Effector memory CD8-positive, alpha-beta T cell (primary cell): ENCODE measurements at places on chromosomes 13 and 19.

GRCh38 chr19:2877398-2878331, 10.5 kb downstream of the ZNF556 start:
- DNase-seq, result no peak

DNA sequence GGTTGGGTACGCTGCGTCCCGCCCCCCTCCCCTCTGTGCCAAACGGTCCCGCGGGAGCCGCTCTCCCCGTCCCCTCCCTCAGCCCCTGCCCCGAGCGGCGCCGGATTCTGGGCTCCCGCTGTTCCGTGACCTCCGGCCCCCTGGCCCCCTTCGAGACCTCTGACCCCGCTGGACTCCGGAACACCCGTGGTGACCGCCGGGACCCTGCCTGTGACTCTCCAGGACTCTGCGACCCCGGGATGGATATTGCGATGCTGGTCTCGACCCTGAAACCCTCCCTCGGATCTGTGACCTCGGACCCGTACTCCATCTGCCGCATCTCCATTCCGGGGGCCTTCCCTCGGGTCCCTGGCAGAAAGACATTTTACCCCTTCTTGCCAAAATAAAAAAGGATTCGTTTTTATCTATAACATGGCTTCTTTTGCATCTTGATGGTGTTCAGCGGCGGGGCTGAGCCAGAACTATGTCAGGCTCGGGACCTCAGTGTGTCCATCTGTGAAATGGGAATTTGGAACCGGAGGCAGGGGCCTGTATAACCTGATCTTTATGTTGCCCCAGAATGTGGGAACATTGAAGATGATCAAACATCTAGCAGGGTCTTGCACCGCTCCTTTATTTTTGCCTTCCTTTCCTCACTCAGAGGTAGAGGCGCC, 654 bp upstream of the MEGF8 start:
- no peak for DNase-seq

DNA sequence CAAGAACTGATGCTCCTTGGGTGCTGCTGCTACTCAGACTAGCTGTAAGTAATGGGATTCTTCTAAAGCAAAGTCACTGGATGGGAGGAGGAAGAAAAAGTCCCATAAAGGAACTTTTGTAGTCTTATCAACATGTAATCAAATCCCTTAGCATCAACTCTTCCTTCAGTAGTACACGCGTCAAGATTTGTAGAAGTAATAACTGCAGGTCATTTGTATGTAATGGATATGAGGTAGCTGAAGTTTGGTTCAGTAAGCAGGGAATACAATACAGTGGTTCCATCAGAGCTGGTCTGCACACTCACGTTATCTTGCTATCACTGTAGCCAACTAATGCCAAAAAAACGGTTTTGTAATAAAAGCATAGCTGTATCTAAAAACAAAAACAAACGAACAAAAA, 72.4 kb upstream of the ZDHHC20 start:
- DNase-seq, result no peak

DNA sequence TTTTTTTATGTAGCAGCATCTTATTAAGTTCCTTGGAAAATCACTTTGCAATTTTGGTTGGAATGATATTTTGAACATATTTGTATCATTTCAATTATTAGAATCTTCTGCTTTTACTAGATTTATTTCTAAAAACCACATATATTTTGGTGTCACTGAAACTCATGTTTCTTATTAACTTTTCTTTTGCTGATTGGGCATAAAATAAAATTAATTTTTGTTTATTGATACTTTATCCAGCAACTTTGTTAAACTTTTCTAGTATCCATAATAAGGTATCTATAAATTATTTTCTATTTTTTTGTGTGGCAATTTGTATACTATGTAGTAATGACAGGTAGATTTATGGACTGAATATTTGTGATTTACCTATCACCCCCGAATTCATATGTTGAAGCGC, 556.4 kb upstream of the ATXN8OS start:
- no peak for DNase-seq

DNA sequence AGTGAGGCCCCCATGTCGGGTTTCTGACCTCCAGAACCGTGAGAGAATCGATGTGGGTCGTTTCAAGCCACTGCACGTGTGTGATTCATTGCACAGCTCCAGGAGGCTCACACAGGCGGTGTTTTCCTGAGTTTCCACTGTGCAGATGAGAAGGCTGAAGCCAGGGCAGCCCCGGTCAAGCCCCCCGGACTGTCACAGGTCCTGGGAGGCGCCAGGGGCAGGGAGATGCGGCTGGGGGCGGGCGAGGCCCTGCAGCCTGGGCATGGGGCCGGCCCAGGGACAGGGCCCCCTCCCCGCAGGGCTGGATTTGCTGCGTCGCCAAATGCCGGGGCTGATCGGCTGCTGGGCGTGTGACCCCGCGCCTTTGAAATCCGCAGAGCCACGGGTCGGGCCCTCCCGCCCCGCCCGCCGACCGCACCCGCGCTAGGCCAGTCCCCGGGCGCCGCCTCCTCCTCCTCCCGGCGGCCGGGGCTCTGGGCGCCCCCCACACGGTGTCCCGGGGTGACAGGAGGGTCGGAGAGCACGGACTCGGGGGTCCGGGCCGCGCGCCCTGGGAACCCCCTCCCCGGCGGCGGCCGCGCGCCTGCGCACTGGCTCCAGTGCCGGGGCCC, 9.9 kb upstream of the MKNK2 start:
- DNase-seq, result no peak
